GDM1 (cell line): ENCODE measurements at places on chromosomes 5 and 9.

DNA sequence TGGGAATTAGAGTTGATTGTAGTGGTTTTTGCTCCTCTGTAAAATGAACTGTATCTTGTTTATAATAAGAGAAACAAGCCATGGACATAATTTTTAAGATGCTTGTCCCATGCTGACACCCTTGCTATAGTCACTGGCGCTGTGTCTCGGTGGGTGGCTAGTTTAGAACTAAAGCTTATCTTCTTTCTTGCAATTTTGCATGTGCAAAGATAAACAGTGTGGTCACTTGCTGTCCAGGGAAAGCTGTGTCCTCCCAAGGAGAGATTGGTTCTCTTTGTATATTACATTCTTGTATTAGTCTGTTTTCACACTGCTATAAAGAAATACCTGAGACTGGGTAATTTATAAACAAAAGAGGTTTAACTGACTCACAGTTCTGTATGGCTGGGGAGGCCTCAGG lies 143.8 kb downstream of the MELK start:
- no peak for DNase-seq

DNA sequence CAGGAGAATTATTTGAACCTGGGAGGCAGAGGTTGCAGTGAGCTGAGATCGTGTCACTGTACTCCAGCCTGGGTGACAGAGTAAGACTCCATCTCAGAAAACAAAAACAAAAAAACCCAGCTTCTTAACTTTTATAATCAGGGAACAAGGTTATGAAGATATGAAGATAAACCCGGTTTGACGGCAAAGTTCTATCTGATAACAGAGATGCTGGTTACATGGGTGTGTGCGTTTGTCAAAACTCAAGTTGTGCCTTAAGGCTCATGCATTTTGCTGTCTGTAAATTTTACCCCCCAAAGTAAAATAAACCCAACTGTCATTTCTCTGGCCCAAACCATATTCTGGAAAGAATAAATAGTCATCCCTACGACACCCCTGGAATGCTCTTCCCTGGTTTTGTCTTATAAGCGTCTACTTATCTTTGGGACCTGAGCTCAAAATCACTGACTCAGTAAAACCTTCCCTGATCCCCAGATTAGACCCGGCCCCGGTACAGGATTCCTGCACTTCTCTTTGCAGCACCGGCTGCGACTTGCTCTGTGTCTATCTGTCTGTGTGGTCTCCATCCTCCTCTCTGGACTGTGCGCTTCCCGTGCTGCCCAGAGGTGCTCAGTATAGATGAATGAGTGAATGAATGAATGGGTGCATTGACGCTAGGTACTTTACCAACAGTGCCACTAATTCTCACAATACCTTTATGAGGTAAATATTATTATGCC lies 172.2 kb downstream of the DAB2IP start:
- DNase-seq = no peak

GRCh38 chr5:78265163-78265562 lies 29.3 kb downstream of the AP3B1 start:
- DNase-seq = no peak

GRCh38 chr5:75623846-75624245 lies 12.6 kb downstream of the ANKDD1B start:
- DNase-seq = no peak

DNA sequence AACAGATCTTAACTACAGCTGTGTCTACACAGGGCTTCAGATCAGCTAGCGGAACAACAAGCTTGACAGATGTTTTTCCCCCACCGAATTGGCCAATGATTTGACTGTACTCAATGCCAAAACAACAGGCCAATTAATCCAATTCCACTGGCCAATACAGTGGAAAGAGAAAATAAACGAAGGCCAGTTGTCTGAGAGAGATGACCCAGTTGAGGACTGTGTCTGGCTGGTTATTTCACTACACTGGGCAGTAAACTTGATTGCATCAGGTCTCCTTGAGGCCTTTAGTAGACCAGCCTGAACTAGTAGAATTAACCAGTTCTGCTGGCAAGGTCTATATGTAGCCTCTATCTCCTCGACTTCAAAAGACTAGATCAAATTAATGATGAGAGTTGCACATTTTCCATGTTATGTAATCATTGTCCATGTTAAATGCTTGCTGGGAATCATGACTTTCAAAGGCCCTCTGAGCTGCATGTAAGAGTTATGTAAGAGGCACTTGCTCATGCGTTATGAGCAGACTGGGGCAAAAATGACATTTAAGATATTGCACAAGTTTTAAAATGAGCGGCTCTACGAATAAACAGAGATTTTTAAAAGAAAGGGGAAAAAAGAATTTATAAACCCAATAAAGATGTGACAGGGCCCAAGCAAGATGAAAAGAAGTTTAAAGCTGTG lies 28.3 kb downstream of the SMIM23 start:
- DNase-seq = no peak
